ENCODE measurements at places on chromosomes 2 and 18.

- no peak for DNase-seq
These were observed 173.3 kb downstream of the OSR1 start for GRCh38 chr2:19185086-19185485.

GRCh38 chr2:88227446-88227845 is 57.3 kb downstream of the THNSL2 start:
- no peak for DNase-seq

DNA sequence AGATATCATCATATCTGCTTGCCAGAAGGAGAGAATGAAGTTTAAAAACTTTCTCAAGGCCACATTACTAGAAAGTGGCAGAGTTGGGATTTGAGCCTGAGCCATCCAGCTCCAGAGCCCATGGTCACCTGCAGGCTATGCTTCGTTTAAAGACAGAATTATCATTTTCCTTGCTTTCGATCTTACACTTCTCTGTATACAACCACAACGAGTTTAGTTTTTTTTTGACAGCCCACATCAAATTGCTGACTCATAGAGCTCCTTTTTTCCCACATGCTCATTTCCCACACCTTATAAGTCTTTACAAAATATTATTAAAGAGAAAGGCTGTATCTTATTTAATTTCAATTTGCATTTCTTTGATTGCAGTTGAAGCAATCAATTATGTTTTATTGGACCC is 6.5 kb downstream of the PLEK start:
- DNase-seq, result no peak

DNA sequence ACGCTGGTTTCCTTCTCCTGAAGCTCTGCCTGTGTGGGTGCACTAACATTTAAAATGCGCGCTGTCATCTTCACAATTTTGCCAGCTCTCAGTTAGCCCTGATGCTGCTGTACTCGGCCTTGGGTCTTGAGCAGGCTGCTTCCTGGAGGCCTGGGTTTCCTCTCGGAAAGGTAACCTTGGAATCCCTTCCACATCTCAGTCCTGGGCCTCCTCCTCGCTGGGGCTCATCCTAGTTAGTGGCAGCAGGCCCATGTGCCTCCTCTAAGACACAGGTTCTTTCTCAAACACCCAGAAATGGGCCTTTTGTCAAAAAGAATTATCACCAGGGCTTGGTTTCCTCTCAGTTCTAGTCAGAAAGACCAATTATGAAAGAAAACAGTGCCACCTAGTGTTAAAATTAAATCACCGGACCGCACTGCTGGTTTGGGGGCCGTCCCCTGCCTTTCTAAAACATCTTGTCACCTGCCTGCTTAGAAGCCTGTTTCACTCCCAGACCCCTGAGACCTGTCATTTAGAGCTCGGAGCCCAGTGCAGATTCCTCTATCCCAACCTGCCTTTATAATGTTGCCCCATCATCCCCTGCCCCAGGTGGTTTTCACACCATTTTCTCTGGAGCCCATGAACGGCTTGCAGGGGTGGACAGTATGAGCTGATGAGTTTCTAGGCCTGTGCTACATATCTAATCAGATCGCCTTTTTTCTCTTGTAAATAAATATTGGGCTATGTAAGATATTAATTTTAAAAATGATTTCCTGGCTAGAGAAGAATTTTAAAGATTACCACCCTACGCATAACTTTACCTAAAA is 42.4 kb downstream of the HK2 start:
- peak; percentile 14 for DNase-seq

DNA sequence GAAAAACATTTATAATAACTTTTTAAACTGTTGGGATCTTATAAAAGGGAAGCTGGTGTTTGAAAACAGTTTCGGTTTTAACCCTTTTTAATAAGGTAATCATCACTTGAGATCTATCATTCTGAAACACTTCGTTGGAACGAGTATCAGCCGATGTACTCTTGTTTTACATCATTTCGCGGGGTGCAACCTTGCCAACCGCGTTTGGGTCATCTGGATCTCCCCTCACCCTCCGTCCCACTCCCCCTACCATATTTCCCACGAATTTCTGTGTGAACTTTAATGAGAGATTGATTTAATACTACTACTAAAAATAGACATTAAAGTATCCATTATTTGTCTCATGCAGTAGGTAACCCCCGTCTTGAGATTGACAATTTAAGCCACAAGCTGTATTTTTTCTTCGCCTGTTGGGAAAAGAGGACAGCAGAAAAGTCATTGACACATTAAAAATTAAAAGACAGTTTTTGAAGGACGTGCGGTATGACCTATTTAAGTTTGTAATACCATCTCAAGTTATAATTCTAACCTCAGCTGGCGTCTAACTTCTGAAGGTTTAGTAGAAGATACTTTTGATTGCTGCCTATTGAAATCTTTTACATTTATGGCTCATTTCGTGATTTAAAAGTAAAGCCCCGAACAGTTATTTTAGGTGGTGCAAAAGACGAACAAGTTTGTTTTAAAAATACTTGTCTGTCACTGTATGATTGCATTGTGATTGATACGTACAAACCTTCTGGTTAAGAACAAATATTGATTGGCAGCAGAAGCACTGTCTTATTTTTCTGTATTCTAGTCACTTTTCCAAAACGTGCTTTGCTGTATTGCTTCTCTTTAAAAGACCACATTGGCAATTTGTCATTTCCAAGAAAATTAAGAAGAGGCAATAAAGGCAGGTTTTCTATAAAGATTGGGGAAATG is 1.5 kb downstream of the CREB1 start:
- DNase-seq, result no peak
